Activated B cell treated with CpG ODN at 0.5 μM for 24 hours (primary cell): ENCODE measurements at places on chromosomes 7 and 10. TPM values are rescaled to one million over a fixed set of nuclear protein-coding genes. Genes with fewer than 3 reads are reported as not detected.

The GPRIN2 gene
- not detected in 2 replicates for total RNA-seq

The RNLS gene
- 4.9 and 5.7 TPM in 2 replicates for total RNA-seq

The SPOCK2 gene
- total RNA-seq = 24.2 and 27.8 TPM in 2 replicates

The PSTK gene
- 3.9 and 5.3 TPM in 2 replicates for total RNA-seq

The SYT15B gene
- total RNA-seq = 0.12 TPM in 1 of 2 replicates, not detected in the other

The ACHE gene
- total RNA-seq = 0.16 and 0.34 TPM in 2 replicates

The GIMAP2 gene
- total RNA-seq = 19.5 and 21.7 TPM in 2 replicates

The UCMA gene
- total RNA-seq = not detected in 2 replicates

The PCDH15 gene
- total RNA-seq = not detected in 2 replicates

The PDZD7 gene
- total RNA-seq = 0.11 TPM in 1 of 2 replicates, not detected in the other

The ERVW-1 gene
- total RNA-seq = not detected in 2 replicates

The DYNC1I1 gene
- not detected in 2 replicates for total RNA-seq

The ADRA2A gene
- not detected in 2 replicates for total RNA-seq

The HDAC9 gene
- 136 and 149 TPM in 2 replicates for total RNA-seq

The PARD3 gene
- total RNA-seq = 0.11 and 0.12 TPM in 2 replicates

The FOXP2 gene
- not detected in 2 replicates for total RNA-seq

The TRIM8 gene
- 48.2 and 52.5 TPM in 2 replicates for total RNA-seq

The NKX6-2 gene
- total RNA-seq = not detected in 2 replicates

The CALML5 gene
- not detected in 2 replicates for total RNA-seq

The DIP2C gene
- 0.37 and 0.49 TPM in 2 replicates for total RNA-seq

The EBF3 gene
- not detected in 2 replicates for total RNA-seq

The TACC2 gene
- total RNA-seq = not detected in 2 replicates

The GIMAP7 gene
- 0.39 TPM in 1 of 2 replicates, not detected in the other for total RNA-seq

The CRTAC1 gene
- total RNA-seq = not detected in 2 replicates

The HIF1AN gene
- 55.8 and 59.9 TPM in 2 replicates for total RNA-seq

The MMRN2 gene
- total RNA-seq = 0.27 and 0.29 TPM in 2 replicates

The HTRA1 gene
- total RNA-seq = not detected in 2 replicates

The ATP6V0E2 gene
- 9.1 and 10.4 TPM in 2 replicates for total RNA-seq

The GCK gene
- 0.13 and 0.44 TPM in 2 replicates for total RNA-seq

The PRKCQ gene
- 0.07 and 0.11 TPM in 2 replicates for total RNA-seq

The BET1 gene
- total RNA-seq = 23.0 and 23.7 TPM in 2 replicates
